ENCODE measurements at places on chromosomes 5 and 9.

DNA sequence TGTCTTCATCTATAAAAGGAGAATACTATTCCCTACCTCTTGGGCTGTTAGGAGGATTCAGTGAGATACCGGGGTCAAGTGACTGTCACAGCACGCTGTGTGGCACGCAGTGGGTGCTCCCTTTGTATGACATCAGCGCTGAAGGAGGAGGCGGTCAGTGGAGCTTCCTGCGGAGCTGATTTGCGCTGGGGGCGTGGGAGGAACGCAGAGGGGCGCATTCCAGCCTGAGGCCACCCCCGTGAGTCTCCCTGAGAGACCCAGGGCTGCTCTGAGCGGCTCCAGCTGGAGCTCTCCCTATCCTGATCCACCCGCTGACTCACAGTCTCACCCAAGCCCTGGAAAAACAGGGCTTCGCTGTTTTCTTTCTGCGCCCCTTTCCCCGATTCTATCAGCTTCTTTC, 24.3 kb upstream of the NEURL1B start:
- DNase-seq, result no peak

GRCh38 chr5:39580702-39581453, 156.1 kb upstream of the DAB2 start:
- DNase-seq, result no peak

DNA sequence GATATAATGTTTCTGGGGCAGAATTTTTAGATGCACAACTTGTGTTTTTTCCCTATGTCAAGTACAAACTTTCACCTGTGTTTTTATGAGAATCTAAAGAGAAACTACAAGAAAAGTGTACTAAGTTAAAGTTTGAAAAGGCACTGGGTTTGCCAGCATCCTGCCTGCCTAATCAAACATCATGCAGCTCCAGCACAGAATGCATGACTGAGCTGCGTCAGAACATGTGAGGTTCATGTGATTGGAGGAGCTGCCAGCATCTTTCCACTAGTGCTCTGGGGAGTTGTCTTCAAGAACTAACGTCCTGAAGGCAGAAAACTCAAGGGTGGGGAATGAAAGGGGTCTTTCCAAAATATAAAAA, 46.1 kb upstream of the RIC1 start:
- peak; percentile 24 for DNase-seq

- no peak for DNase-seq
Measured at GRCh38 chr5:68378204-68378820, 162.8 kb downstream of the PIK3R1 start.

DNA sequence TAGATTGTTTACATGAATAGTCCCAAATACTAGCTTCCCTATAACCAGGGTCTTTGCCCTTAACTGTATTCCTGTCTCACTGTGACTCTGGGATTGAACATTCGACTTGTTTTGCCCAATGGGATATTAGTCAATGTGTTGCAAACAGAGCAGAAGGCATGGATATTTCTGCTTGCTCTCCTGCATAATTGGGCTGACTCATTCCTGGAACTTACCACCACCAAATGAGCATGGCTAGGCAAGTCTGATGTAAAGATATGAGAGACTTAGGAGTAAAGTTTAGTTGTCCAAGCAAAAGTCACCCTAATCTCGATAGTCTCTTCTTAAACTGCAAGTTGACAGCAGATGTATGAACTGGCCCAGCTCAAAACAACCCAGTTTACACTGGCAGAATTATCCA, 273.5 kb upstream of the CCNG1 start:
- DNase-seq, result no peak

DNA sequence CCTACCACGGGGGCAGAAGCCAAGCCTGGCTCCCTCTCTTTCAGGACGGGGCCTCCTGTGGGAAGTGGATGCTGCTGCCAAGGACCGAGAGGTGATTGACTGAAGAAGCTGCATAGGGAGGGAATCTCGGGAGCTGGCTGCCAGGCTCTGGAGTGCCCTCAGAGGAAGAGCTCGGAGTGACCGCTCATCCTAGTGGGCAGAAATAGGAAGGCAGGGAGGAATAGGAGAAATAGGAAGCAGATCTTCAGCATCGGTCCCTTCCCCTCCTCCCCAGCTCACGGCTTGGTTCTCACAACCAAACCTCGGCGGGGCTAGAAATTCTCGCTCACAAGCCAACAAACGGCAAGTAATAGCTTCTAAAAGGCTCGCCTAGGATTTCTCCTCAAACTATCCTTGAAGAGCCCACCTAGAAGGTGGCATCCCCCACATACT, 159.9 kb upstream of the RAI14 start:
- no peak for DNase-seq

DNA sequence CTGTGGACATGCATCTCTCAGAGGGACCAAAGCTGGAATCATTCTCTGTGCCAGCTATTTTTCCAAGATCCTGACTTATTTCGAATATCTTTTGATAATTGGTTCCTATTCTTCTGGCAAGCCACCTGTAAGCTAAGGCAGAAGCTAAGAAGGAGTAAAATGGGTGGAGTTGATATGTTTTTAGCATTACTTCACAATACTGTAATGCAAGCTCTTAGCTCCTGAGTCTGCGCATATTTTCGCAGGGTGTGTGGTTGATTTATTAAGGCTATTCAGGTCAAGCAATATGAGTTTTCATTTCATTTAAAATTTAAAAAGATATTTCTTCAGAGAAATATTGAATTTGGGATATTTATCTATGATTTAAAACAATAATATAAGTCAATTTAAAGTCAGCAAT, 158.5 kb upstream of the ADAMTS16 start:
- DNase-seq, result no peak

- DNase-seq, result no peak
Measured at GRCh38 chr5:81232464-81233079, 550 bp upstream of the CKMT2 start.

DNA sequence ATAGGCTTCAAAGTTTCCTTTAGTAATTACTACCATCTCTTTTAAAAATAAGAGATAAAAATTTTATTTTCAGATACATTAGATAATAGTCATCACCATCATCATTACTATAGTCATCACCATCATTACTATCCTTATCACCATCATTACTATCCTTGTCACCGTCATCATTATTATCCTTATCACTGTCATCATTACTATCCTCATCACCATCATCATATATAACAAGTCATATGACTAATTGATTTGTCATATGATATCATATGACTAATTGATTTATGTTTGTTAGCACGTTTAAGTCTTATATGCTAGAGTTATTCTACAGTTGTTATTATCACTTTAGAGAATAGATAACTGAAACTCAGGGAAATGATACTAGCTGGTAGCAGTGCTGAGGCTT, 382.1 kb upstream of the CDH18 start:
- DNase-seq, result no peak

DNA sequence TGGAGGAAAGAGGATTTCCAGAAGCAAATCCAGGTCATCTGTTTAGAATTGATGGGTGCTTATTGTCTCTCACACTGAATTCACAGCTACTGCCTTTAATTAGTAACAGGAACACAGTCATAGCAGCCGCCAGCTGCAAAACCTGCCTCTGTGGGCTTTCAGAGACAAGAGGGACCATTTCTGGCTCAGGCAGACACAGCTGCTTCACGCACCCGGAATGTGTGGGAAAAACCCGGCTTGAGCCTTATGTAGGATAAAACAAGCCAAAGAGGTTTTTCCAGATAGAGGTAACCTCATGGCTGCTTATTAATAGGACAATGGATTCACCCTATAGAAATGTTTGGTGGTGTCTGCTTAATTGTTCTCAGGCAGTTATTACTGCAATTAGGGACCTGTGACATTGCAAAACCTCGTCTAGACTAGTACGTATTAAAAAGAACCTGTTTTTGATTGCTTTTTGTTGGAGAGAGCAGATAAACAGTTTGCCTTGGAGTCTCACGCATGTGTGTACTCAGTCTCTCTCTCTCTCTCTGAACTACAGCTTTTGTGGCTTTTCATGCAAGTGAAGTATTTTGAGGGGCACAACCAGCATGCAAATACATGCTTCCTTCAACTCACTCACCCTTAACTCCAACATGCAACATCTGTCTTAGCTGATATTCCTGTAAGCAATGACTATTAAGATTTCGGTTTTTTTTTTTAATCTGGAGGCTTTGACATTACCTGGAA, 302.7 kb downstream of the PLK2 start:
- no peak for DNase-seq

- DNase-seq, result no peak
Measured at GRCh38 chr5:169876386-169876785, 103.9 kb downstream of the INSYN2B start.

- no peak for DNase-seq
Measured at GRCh38 chr5:88831816-88832215, 51.2 kb downstream of the MEF2C start.

GRCh38 chr5:105688227-105688792, 1982.4 kb downstream of the EFNA5 start:
- DNase-seq, result no peak
